ENCODE measurements at places on chromosomes 11 and 22.

DNA sequence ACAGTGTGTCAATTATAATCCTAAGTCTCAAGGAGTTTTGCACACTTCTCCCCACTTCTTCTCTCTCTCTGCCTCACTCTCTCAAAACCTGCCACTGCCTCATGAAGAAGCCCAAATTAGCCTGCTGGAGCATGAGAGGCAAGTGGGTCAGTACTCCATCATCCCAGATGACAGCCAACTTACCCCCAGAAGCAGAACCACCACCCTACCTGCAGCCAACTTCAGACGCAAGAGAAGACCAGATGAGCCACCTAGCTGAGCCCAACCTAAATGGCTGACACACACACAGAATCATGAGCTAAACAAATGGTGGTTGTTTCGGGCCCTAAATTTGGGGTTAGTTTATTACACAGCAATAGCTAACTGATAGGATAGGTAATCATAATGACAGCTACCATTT, 61.2 kb downstream of the CD82 start:
- DNase-seq, result no peak

- no peak for DNase-seq
Measured at GRCh38 chr22:49992921-49993648, 19.5 kb downstream of the IL17REL start.

DNA sequence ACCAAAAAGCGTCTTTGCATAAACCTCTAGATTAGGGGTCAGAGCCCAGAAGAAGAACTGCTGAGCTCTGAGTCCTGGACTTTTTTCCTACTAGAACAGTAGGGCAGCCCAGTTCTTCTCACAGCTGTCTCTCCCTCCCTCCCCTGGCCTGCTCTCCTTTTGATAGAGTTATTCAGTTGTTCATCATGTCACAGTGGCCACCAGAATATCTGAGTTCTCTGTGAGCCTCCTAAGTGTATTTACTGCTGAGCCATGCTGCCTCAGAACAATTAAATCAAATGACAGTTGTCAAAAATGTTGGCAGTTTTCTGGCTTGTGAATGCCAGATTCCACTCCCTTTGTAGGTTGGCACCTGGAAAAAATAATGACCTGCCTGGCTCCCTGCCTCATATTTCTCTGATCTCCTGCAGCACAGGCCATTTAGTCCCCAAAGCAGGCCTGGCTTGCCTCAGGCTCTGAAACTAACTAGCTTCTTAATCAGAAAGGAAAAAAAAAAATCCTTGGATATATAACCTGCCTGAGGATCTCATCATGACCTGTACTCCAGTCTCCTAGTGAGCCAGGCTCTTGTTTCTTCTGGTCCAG, 377.4 kb upstream of the LARGE1 start:
- DNase-seq, result no peak

DNA sequence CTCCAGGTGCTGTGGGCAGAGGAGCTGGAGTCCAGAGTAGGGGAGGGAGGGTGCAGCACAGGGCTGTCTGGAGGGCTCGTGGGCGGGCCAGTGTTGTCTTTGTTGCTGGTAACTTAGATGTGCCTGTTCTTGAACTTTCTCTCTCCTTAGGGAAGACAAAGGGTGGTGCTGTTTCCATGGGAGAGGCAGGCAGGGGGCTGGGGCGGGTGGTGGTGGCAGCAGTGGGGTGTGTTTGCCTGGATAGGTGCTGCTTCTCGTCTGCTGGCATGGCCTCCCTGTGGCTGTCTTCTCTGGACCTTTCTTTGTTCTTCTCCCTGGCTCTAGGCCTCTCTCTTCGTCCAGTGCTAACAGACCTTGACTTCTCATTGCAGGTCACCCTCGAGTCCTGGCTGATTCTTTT, 8.5 kb downstream of the SIDT2 start:
- no peak for DNase-seq

- DNase-seq, result no peak
Measured at GRCh38 chr11:80122211-80122610, 681.4 kb upstream of the TENM4 start.

DNA sequence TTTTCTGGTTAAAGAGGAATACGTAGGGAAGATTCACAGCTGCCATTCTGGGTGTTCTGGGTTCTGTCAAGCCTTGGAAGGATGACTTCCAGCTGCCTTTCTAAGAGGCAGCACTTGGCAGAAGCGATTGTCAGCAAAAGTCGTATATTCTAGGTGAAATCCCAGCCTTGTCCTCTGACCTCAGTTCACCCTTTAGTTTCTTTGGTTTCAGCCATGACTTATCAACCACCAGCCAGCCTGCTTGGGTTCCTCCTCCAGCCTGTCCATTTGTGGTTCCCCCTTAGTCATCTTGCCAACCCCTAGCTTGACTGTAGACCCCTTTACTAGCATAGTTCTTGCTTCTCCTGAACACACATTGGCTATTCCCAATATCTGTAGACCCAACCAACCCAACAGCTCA, 102.3 kb upstream of the CD44 start:
- no peak for DNase-seq

DNA sequence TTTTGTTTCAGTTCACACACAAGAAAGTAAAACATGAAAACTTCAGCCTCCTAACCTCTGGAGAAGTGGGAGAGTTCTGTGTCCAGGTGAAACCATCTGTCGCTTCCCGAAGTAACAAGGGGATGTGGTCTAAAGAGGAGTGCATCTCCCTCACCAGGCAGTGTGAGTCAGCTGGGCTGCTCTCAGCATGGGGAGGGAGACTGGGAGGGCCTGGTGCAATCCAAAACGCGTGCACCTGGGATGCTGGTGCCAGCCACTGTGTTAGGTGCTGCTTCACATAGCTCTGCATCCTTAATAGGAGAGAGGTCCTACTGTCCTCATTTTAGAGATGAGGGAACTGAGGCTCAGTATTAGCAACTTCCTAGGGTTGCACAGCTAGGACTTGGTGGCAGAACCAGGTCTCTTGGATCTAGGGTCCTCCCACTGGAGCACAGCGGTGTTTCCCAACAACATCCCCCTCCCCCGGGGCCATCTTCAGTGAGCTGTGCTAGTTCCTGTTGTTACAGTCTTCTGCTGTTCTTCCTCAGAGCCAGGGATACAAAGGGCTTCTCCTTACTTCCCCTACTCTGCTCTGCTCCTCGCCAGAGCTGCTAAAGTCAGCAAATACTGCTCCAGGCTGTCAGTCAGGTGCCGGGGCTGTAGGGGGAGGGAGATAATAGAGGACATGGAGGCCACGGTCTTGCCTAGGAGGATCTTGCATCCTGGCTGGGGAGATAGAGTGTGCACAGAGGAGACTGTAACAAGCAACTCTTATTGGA, 8.0 kb downstream of the IL10RA start:
- no peak for DNase-seq

GRCh38 chr11:35477901-35478300, 47.5 kb downstream of the PAMR1 start:
- DNase-seq, result no peak

- DNase-seq, result no peak
Measured at GRCh38 chr11:129460714-129461113, 85.1 kb downstream of the BARX2 start.

DNA sequence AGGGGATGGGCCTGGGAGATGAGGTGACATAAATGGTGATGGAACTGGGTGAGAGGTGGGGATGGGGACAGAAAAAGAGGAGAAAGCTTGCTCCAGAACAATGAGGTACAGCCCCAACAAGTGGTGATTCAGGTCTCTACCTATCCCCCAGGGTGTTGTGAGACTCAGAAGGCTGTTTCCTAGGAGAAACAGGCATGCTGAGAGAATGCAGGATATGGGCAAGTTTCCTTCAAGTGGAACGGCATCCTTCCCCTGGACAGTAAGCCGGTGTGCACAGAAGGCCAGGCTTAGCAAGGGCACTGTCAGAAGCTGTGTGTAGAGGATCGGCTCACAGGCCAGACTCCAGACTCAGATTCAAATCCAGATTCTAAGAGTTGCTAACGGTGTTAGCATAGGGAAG, 34.1 kb upstream of the CRTAM start:
- no peak for DNase-seq

GRCh38 chr11:23755769-23756168, 741.1 kb upstream of the LUZP2 start:
- no peak for DNase-seq

DNA sequence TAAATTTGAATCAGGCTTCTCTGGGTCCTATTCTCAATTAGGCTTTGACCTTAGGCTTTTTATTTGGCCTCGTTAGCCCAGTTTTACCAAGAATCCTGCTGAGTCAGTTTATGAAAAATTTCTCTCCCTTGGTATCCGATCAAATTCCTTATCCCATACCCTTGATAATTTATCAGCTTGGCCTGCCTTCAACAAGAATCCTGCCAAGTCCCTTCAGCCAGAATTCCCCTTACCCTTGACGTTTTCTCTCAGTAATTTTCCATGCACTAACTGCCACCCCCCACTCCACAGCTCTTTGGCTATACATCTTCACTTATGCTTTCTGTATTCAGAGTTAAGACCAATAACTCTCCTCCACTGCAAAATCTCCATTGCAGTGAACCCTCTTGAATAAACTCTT, 811.0 kb upstream of the CCDC90B start:
- DNase-seq, result no peak

DNA sequence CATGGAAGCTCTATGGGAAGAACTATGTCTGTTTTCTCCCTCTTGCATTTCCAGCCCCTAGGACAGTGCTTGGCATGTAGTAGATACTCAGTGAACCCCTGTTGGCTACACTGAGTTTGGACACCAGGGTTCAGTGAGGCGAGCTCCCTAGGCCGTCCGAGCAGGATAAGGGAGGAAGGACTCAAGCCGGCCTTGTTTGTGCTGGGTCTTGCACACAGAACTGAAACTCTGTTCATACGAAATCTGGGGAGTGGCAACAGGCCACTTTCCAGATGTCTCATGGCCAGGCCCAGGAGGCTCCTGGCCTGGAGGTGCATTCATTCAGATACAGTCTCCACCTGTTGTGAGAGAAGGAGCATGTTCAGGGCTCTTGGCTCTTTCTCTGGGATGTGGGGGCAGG, 23.6 kb upstream of the LMO1 start:
- no peak for DNase-seq

GRCh38 chr22:44311855-44312170, 938 bp downstream of the SHISAL1 start:
- no peak for DNase-seq

DNA sequence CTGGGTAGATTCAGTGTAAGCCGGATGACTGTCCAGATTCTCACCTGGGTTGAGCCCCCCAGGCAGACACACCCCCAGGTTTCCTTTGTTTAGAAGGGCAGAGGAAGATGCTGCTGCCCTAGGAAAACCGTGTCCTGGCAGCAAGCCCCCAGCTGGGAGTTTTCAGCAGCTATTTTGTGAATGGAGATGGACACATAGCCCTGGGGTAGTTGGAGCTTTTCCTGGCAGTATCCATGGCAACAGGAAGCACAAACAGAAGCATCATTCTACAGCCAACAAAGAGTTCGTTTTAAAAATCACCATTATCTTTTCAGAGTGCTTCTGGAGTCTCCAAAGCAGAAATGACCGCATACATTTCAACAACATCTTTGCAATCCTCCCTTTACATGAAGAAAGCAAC, 245.5 kb downstream of the BRD1 start:
- DNase-seq, result no peak
